D721Med (cell line): ENCODE measurements at places on chromosomes 3 and 15.
A peak's percentile ranks its signal among the peaks of the same experiment; 100 is the strongest.

DNA sequence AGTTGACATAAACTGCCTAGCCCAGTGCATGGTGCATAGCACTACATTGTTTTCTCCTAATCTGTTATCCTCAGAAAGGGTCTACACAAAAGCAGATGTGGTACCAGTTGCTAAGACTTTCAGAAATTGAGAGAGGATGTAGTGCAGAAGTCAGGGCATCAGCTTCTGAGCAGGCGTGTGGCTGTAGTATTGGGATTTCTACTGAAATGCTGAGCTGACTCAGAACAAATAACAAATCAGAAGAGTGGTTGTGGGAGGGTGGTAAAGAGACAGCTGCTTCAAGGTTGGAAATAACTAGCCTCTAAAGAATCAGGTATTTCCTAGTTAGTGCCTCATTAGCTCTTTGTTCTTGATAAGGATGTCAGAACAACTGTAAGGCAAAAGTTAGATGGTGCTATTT is 161.3 kb downstream of the AKAP13 start:
- no peak for DNase-seq

DNA sequence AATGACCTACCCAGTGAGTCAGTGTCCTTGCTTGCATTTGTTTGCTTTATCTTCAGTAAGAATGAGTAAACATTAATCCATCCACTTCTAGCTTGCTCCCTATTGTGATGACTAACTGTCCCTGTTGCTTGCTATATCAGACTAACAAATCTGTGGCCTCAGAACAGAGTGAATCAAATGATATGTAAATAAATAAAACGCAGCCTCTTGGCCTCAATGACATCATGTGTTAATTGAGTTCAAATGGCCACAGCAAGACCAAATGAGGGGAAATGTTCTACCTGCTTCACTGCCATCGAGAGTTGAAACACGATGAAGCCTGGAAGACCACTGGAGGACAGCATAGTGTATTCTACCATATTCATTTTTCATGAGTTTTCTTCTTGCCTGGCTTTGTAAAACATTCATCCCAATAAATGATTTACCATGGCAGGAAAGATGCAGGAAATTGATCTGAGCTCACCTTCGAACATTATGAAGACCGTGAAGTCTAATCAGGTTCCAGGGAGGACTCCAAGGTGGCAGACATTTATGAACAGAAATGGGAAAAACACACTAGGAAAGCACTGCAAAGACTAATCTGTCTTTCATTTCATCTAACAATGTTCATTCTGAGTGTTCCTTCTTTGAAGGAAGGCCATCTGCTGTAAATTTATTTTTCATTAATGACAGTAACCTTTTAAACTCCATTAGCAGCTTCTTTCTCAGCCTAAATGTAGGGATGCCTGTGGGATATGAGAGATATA is 1144.5 kb downstream of the TUSC7 start:
- DNase-seq: no peak

GRCh38 chr3:124780761-124781475 is 50.7 kb downstream of the UMPS start:
- no peak for DNase-seq

- DNase-seq: no peak
These were observed 1481.5 kb downstream of the OTOL1 start for GRCh38 chr3:162978136-162978535.

DNA sequence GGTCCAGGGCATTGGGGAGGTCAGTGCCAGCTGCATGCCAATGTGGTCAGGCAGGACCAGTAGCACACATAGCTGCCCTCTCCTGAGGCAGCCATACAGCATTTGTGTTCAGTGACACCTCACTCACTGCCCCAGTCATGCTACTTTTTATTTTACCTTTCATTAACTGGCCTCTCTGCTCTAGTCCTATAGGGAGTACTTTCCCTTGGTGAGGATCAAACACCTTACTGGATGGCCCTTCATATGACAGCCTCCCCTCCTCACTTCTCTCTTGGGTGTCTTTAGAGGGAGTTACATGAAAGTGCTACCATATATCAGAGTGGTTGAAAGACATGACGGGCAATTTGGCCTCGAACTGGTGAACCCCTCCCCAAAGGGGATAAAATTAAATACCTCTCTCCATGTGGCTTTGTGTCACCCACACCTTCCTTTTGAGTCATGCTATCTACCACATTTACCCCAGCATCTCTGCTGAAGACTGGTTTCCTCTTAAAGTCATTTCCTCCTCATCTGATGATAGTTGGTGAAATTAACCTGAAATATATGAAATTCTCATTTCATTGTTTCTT is 17.6 kb downstream of the RLBP1 start:
- DNase-seq: no peak

GRCh38 chr3:61559136-61559731 is 2.1 kb upstream of the PTPRG start:
- no peak for DNase-seq

DNA sequence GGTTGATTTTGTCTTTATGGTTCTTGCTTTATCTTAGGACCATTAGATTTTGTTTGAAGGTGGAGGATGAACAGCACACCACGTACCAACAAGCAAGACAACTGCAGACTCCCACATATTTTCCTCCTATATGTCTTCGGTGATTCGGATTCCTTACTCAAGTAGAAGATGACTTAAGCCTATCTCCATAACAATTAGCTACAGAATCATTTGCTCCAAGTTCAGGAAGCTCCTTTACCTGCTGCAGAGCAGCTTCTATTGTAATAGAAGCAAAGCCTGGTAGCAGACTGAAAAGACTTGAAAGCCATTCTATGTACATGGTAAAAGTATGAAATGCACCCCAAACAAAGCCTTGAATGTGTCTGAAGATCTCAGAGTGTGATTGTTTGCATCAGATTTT is 229.0 kb downstream of the SOX2 start:
- no peak for DNase-seq

- no peak for DNase-seq
These were observed 159.2 kb downstream of the TNIK start for GRCh38 chr3:171301002-171301401.

DNA sequence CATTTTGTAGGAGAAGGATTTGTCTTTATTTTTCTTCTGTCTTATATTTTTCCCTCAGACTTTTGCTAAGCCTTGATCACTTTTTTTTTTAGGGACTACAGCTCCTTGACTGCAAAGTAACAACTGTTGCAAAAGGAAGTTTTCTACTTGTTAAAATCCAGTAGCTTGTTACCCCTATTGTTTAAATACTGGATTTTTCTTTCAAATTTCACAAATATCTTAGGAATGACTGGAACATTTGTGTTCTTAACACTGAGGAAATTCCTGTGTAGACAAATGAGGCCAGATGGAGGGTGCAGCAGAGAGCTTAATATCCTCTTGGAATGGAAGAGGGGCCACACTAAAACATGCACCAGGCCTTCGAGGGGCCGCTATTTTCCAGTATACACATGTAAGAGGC is 3.2 kb upstream of the PGPEP1L start:
- DNase-seq: no peak

- DNase-seq: no peak
These were observed 51.7 kb downstream of the ARNT2 start for GRCh38 chr15:80455668-80456442.

- DNase-seq: no peak
These were observed 15.9 kb upstream of the CCDC50 start for GRCh38 chr3:191313296-191313695.

DNA sequence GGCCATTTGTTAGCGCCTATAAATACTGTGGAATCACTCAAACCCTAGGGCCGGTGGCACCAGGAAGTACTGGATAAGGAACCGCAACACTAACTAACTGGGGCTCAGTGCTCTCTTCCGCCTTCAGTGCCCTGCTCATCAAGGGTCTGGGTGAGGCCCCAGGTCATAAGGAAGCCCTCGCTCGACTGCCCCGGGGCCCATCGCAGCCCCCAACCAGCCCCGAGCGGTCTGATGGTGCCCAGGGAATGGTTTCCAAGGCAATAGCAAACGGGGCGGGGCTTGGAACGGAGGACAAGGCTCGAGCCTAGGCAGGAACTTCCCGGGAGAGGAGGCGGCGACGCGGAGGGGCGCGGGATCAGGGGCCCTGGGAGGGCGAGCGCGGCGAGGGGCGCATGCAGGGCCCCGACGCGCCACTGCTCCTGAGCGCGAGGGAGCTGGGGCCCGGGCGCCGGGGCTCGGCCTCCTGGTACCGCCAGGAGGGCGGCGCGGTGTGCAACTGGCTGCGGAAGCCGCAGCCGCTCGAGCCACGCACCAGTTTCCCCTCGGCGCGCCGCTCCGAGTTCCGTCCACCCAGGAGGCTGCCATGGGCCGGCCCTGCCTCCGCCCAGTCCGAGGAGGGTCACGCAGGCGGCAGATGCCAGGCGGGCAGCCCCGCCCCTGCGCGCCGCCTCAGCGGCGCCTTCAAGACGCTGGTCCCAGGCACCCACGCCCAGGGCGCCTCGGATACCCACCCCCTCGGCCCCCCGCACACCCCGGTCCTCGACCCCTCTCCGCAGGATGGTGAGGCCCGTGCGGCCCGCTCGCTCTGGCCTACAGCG is at the start of gene TTLL3:
TTLL3 (plus strand) TSS at position 648 of the 818 bp plus-strand sequence. CDS start 400 bp downstream, outside the sequence.
- peak; percentile 68 for DNase-seq

DNA sequence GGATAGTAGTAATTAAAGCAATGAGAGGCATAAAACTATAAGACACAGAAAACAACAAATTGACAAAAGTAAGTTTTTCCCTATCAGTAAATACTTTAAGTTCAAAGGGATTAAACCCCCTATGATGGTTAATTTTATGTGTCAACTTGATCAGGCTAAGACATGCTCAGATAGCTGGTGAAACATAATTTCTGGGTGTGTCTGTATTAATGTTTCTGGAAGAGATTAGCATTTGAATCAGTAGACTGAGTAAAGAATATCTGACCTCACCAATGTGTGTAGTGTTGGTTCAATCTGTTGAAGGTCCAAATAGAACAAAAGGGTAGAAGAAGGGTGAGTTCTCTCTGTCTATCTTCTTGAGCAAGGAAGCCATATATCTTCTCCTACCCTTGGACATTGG is 283.3 kb upstream of the GRM7 start:
- DNase-seq: no peak

DNA sequence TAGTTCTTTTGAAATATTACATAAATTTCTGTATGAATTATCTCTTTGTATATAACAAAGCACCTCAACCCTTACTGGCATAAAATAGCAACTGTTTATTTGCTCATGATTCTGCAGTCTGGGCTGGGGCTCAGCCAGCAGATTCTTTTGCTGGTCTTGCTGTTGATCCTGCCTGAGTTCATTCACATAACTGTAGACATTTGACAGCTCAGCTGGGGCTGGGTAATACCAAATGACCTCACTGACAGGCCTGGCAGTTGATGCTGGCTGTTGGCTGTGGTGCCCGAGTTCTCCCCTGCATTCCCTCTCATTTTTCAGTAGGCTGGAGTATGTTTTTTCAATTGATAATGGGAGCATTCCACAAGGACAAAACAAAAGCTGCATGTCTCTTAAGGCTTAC is 449.9 kb upstream of the GOLIM4 start:
- DNase-seq: no peak

GRCh38 chr15:31013863-31014607 is 22.6 kb upstream of the MTMR10 start:
- DNase-seq: no peak

- no peak for DNase-seq
These were observed at the start of gene MEGF11 for GRCh38 chr15:66253418-66254088. Gene MEGF11, minus strand, starts transcription at chr15:66253750. Its CDS starts 125,347 bp downstream, at chr15:66128403.
